ENCODE measurements at places on chromosomes 7 and 10. TPM values are rescaled to one million over a fixed set of nuclear protein-coding genes. Genes with fewer than 3 reads are reported as not detected.

ST8SIA6 gene
- 2.3 TPM for total RNA-seq

TAS2R3 gene
- total RNA-seq: 1.3 TPM

CALHM1 gene
- total RNA-seq: 0.25 TPM

EMX2 gene
- not detected for total RNA-seq

MET gene
- 0.41 TPM for total RNA-seq
